ENCODE measurements at places on chromosomes 11 and 22.

- DNase-seq, result no peak
These were observed 15.1 kb downstream of the CRELD2 start for GRCh38 chr22:49933236-49934159.

DNA sequence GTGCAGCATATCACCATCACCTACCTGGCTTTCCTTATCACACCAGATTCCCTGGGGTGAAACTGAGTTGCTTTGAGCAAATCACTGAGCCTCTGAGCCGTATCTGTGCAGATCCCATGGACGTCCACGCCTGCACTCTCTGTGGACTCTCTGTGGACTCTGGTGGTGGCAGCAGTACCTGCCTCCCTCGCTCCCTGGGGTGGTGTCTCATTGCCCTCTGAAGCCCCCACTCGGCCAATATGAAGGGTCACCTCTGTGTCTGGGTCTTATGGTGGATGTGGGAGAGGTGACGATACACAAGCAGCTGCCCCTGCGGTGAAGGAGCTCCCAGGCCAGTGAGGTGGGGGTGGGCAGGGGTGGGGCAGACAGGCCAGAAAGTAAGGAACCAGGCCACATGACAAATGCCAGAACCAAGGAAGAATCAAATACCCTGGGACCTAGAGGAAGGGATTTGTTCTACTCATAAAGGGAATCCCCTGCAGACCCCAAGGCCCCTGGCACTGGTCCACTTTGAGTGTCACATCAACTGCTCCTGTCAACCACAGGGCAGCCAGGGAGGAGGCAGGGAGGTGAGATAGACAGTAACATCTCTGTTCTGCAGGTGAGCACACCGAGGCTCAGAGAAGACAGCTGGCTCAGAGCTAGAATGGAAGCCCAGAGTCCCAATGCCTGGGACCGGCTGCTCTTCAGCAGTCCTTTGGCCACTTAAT lies 9.2 kb upstream of the CHST1 start:
- DNase-seq, result no peak

DNA sequence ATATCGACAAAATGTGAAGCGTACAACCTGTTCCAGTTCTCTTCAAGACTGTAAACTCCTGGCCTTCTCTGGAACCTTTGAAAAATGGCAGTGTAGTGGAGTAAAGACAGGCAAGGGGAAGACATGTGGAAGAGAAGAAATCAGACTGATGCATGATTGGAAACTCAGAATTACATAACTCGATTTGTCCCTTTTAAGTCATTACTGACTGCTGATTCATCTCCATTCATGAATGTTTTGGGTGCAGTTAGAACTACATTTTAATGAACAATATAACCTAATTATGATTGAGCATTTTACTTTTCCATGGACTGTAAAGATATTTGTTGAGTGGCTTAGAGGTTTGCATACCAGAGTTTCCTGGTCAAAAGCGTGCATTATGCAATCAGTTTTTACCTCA lies 32.9 kb downstream of the FAT3 start:
- DNase-seq, result no peak

GRCh38 chr22:20508815-20509271 lies 1.4 kb downstream of the MED15 start:
- DNase-seq, result no peak

DNA sequence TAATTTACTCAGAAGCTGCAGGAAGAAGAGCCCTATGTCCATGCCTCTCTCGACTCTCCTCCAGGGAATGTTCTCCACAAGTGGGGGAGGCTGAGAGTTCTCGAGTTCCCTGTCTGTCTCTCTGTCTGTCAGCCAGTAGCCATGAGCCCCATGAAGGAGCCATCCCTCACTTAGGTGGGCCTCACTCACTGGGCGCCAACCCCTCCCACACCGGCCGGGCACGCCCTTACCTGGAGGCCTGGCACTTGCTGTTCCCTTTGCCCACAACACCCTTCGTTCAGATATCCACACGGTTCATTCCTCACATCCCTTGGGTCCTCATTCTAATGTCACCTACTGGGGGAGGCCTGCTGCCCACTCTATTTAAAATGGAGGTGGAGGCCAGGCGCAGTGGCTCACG lies 14.2 kb upstream of the IL10RA start:
- DNase-seq, result no peak

GRCh38 chr22:47657224-47657623 lies 894.8 kb downstream of the TBC1D22A start:
- DNase-seq, result no peak

- DNase-seq, result no peak
These were observed 846.2 kb downstream of the BRD1 start for GRCh38 chr22:48981371-48982061.

DNA sequence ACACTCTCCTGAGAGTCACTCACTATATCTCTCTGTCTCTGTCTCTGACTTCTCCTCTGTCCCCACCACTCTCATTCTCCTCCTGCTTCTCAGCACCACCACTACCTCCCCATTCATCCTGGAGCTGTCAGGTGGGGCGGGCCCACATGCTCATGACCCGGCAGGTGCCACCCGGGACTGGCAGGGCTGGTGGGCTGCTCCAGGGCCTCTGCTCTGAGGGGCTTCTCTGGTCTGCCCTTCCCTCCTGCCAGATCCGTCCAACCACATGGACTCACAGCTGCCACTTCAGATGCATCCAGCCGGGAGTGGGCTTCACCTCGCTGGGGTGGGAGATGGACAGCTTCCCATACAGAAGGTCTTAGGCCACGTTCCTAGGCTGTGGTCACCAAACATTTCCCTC lies 4.8 kb upstream of the EMID1 start:
- no peak for DNase-seq

DNA sequence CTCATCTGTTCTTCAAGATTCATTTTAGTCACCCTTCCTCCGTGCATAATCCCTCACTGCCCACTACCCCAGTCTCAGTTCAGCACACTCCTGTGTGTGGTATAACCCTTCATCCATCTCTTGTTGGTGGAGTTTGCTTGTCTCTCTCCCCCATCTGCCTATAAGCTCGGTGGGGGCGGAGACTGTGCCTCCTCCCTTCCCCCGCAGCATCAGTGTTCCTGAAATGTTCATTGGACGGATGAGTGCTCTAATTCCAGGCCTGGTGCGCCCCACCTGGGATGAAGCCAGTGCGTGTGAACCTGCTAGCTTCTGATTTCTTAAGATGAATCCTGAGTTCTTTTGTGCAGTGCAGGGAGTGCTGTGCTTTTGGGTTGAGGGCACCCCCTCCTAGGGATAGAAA lies 100.0 kb downstream of the GRIK4 start:
- no peak for DNase-seq

GRCh38 chr11:86241956-86242535 lies 2.5 kb upstream of the EED start:
- DNase-seq, result no peak

GRCh38 chr22:23055449-23056179 lies 14.7 kb upstream of the GNAZ start:
- no peak for DNase-seq

GRCh38 chr22:27206374-27207133 lies 549.2 kb downstream of the MIAT start:
- no peak for DNase-seq

DNA sequence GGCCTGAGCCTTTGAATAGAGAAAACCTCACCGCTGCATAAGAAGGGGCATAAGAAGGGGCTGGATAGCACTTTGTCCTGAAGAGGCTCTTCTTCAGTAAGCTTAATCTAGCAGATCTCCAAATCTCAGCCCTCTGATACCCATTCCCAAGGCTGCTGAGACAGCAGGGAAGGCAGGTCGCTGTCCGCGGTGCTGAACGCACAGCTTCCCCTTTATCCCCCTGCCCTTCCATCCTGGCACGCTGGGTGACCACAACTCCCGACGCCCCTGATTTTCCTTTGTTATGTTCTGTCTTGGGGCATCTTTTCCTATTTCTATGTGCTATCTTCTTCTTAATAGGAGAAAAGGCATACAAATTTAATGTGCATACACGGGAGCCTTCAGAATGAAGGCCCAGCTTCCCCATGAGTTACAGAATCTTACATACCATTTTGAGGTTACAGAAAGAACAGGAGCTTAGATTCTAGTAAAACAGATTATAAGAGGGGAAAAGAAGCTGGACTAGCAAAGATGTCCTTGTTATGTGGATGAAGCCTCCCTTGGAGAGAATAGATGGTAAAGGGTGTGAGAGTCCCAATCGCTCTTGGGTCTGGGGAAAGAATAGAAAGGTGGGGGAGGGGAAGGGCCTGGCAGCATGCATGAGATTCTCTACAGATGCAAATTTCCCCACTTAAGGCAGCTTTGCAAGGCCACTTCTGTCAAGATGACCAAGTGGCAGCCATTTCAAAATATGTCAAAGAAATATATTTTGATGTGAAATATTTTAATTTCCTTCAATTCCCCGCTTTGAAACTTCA lies 5.7 kb upstream of the SULT4A1 start:
- DNase-seq, result no peak

- DNase-seq, result no peak
These were observed 2.9 kb upstream of the TMEM9B start for GRCh38 chr11:8967184-8967583.

DNA sequence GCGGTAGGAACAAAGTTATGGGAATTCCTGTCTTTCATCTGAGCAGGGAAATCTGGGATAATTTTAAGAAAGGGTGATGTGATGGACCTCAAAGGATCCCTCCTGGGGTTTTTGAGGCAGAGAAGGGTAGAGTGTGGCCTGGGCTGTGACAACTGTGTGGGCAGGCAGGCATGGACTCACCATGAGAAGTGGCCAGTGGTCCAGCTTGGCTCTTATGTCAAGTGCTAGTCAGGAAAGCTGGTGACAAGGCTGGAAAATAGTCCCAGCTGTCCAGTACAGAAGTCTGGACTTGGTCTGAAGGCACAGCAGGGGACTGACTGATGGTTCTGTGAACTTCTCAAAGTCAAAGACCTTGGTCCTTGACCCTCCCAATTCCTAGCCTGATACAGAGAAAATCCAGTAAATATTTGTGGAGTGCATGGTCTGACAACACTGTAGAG lies 1.7 kb downstream of the PPFIBP2 start:
- DNase-seq, result no peak

GRCh38 chr22:38872831-38873248 lies 824 bp upstream of the CBX6 start:
- no peak for DNase-seq

DNA sequence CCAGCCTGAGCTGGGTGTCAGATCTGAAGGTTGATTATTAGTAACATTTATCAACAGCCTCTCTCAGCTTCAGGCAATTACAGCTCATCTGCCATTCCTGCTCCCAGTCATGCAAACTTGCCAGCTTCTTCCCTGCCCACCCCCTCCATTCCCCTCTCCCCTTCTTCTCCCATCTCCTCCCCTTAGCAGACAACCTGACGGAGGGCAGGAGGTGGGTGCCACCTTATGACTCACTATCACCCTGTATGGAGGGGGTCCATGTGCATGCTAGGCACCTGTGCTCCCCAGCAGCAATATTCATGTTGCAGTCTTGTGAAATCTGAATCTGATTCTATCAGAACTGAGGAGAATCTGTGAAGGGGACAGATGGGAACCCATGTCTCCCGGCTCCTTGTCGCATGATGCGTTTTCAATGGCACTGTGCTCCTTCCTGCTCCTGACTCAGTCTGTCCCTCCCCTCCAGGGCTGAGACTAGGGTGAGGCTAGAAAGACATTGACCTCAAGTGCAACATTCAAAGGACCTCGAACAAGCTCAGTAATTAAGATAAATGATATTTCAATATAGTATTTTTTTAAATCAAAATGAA lies 46.3 kb upstream of the TUB start:
- no peak for DNase-seq

DNA sequence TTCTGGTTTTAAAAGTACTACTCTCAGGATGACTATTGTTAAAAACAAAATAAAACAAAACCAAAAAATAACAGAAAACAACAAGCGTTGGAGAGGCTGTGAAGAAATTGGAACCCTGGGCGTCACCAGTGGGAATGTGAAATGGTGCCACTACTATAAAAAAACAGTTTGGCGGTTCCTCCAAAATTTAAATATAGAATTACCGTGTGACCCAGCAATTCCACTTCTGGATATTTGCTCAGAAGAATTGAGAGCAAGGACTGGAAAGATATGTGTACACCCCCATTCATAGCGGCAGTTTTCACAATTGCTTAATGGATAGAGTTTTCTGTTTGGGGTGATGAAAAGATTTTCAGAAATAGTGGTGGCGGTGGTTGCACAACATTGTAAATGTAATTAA lies 8.6 kb downstream of the APOA4 start:
- DNase-seq, result no peak

DNA sequence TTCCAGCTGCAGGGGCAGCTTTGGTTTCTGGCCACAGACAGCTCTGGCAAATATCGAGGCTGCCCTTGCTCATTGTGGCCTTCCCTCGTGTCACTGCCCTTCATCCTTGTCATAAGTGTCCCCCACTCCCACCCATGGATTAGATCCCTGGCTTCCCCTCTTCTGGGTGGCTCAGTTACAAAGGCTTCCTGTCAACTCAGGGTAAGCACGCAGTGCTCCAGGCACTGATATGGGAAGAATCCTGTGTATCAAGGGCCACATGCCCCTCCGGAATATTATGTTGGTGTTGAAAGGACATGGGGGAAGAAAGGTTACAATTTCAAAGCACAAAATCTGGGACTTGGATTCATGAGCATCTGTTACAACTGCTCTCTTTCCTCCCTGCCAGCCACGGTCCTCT lies 128.1 kb downstream of the DBX1 start:
- no peak for DNase-seq

- DNase-seq, result no peak
These were observed 49.1 kb upstream of the SEPTIN5 start for GRCh38 chr22:19664951-19665783.

DNA sequence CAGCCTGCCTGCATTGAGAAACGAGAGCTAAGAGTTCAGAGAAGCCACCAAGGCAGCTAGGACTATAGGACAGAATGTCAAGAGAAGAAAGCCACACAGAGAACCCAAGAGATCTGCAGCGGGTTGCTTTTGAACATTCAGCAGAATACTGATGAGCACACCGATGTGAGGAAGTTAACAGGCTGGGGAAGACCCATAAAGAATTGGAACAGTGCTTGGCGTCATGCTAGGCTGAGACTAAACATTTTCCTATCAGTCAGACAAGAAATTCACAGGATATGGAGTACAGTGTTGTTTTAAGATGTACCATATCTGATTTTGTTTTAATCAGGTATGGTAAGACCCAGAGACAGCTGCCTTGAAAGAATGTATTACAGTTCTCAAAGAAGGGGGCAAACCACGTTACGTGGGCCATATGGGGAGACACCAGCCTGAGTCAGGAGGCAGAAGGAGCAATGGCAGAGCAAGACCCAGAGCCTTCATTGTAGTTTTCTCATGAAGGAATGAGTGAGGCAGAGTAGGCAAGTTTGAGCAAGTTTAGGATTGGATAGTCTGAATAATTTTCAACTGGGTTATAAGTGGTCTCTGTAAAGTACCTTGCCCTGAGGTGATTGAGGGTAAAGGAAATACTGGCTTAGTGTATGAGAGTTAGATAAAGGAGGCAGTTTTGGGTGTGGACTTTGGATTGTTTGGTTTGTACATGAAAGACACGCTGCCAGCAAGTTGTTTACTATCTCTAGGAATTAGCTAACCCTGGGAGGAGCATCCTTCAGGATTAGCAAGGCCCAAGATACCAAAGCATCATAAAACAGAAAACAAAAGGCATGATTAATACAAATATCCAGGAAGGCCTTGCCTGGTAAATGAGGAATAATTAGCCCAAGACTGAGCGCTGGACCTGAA lies 14.3 kb downstream of the LRRC75B start:
- DNase-seq, result no peak

- DNase-seq, result no peak
These were observed 43.6 kb downstream of the TEAD1 start for GRCh38 chr11:12717851-12718291.

Data from stimulated activated CD8-positive, alpha-beta memory T cell treated with anti-CD3 and anti-CD28 coated beads, Interleukin-4, amount 100 ng/mL, for 1 hour (primary cell).